ENCODE measurements at places on chromosomes 3 and 15.
A peak's percentile ranks its signal among the peaks of the same experiment; 100 is the strongest.

DNA sequence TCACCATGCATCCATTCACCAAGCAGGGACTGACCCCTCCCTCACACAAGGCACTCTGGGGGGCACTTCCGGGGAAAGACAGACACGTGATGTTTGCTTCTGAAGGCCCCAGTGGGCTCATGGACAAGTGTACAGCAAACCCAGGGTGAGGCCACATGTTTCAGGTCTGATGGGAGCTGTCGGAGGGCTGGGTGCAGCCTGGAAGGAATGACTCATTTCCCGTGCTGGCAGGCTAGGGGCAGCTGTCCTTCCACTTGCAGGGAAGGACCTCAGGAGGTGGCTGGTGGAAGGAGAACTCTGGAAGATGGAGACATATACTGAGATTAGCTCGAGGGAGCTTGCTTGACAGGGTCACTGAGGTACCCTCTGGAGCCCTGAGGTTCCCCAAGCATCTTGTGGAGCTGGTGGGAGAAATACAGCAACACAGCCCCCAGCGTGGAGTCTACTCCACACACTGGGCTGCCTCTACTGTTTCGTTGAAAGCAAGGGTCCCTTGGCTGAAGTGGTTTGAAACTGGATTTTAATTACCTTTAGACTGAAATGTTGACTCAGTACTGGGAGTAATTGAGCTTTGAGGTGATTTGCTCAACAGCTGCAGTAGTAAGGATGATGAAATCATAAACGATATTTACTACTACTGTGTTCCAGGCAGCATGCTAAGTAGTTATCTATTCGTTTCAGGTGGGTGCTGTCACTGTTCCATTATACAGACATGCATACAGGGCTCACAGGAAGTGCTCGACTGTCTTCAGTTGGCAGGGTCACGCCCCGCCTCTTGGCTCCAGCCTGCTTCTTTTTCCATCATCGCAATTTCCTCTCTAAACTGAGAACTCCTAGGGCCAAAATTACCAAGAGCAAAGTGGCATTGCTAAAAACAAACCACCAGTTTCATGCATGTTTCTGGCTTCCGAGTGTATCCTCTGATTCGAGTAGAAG is 230.4 kb downstream of the ADAMTS17 start:
- no peak for DNase-seq

DNA sequence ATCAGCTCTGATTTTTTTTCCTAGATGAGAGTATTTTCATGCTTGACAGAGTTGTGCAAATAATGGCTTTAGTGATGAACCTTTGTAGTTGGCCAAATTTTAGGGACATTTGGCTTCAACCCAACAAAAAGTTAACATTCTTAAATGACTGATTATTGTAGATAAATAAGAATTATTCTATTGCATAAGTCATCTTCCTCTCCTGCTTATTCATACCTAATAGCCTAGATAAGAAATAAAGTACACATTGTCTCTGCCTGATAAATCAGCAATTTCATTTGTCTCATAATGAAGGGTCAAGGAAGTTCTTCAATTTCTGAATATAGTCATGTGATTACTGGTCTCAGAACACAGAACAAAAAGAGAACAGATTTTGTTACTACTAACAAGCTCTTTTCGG is 428.9 kb upstream of the IL12A start:
- no peak for DNase-seq

DNA sequence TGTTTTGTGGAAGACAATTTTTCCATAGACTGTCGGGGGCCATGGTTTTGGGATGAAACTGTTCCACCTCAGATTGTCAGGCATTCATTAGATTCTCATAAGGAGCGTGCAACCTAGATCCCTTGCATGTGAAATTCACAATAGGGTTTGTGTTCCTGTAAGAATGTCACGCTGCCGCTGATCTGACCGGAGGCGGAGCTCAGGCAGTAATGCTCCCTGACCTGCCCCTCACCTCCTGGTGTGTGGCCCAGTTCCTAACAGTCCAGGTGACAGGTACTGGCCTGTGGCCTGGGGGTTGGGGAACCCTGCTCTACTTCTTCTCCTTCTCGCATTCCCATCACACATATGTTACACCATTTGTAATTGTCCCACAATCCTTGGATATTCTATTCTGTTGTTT is 11.0 kb downstream of the CHRNA7 start:
- no peak for DNase-seq

DNA sequence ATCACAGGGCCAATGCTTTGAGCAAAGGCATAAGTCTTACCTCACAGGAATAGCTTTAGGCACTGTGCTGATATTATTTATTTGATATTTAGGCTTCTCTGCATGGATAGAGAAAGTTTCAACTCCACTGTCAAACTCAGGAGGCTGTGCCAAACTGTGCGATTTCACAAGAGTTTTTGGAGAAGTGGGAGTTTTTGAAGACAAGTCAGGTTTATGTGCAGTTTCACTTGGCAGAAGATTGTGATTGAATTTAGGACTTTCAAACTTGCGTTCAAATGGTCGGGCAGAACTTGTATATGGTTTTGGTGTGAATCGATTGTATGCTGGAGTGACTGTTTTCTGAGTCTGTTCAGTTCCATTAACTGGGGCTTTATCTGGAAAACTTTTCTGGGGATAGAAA is 113.7 kb downstream of the TJP1 start:
- no peak for DNase-seq

- DNase-seq = no peak
These were observed 3.4 kb downstream of the DYNLT2B start for GRCh38 chr3:196314597-196314996.

- DNase-seq = no peak
These were observed 2.9 kb downstream of the CCNL1 start for GRCh38 chr3:157156837-157157635.

GRCh38 chr15:44519537-44519936 is 17.4 kb upstream of the EIF3J start:
- no peak for DNase-seq

GRCh38 chr3:45659661-45660566 is 29.3 kb upstream of the SACM1L start:
- DNase-seq = peak; percentile 12

DNA sequence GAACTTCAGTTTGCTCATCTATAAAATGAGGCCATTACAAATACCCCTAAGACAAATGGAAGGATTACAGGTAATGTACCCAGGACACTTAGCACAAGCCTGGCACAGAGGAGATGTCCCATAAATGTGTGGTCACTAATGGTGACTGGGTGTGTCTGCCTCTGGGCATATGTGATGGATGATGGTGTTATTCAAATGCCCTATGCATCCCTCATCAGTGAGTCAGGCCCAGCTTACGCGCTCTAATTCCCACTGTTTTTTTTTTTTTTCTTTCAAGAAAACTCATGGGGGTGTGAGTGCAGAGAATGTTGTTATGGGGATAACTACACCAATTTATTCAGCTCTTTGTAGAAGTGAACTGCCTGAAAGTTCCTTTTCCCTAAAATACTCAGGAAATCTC is 23.6 kb upstream of the KIF23 start:
- no peak for DNase-seq

- no peak for DNase-seq
These were observed 346.8 kb upstream of the ZNF717 start for GRCh38 chr3:76132154-76132470.

Measured in NCI-H1694 (cell line).